ENCODE measurements at places on chromosomes 5 and 9.

GRCh38 chr9:117460743-117461142 is 45.9 kb upstream of the ASTN2 start:
- no peak for DNase-seq

- DNase-seq: no peak
Observed at GRCh38 chr9:121962421-121962820, 130.7 kb downstream of the TTLL11 start.

- DNase-seq: no peak
Observed at GRCh38 chr5:149060325-149060724, 2.5 kb downstream of the SH3TC2 start.

- DNase-seq: peak; percentile 4
Observed at GRCh38 chr9:96450613-96451528, 902 bp downstream of the HABP4 start.

DNA sequence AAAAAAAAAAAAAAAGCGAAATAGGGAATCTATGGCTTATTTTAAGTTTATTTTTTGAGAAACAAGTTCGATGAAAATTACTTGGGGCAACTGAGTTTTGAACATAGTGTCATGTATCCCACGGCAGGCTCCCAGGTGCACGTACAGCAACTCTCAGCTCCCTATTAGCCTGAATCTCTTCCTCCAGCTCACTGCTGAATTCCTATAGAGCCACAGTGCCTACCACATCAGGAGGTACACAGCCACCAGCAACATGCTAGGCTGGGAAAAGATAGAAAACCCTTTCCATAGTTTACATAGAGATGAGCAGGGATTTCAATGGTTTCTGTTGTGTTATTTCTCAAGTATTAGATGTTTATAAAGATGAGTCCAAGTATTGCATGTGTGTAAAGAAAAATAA is 115.9 kb upstream of the RGMB start:
- DNase-seq: no peak

- peak; percentile 5 for DNase-seq
Observed at GRCh38 chr9:87722393-87723088, 3.4 kb upstream of the CTSL start.

GRCh38 chr5:64790210-64790609 is 21.5 kb downstream of the CWC27 start:
- DNase-seq: peak; percentile 14

GRCh38 chr9:90502134-90502533 is 140.5 kb downstream of the DIRAS2 start:
- DNase-seq: no peak

- DNase-seq: peak; percentile 32
Observed at GRCh38 chr5:106454651-106455415, 1215.9 kb downstream of the EFNA5 start.

GRCh38 chr9:114266969-114267368 is 55.9 kb upstream of the ORM1 start:
- peak; percentile 53 for DNase-seq

- peak; percentile 27 for DNase-seq
Observed at GRCh38 chr9:37953206-37953774, 49.4 kb upstream of the SLC25A51 start.

DNA sequence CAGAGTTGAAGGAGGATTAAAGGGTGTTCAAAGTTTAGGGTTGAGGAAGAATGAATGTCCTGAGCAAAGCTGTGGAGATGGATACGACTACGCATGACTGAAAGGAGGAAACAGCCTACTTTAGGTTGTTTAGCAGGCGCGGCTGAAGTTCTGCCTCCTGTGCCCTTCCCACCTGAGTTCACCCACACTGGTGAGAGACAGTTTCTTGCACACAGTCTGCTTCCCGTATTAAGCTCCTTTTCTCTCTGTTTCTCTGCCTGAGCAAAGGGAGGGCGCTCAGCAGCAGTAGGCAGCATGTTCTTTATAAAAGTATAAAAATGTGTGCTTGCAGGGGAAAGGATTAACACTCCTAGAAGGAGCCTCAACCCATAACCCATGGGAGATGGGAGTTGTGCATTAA is 224.0 kb upstream of the SMARCA2 start:
- no peak for DNase-seq

- DNase-seq: no peak
Observed at GRCh38 chr5:74394528-74394915, 246.0 kb downstream of the ENC1 start.

DNA sequence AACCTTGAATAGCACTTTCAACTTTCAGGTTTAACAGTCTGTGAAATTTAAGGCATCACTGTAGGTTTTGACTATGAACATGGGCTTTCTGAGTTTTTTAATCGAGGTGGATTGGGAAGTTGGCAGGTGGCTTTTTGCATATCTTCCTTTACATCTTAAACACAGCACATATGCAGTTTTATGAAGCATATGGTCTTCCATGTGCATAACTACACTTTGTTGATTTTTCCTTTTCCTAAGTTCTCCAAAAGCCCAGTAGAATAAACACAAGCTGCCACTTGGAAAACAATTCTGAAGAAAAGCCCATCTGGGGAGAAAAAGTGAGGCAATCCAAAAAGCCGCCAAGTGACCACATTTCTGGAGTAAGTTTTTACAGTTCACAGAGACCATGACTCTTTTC is 236.5 kb upstream of the IL12B start:
- DNase-seq: no peak

DNA sequence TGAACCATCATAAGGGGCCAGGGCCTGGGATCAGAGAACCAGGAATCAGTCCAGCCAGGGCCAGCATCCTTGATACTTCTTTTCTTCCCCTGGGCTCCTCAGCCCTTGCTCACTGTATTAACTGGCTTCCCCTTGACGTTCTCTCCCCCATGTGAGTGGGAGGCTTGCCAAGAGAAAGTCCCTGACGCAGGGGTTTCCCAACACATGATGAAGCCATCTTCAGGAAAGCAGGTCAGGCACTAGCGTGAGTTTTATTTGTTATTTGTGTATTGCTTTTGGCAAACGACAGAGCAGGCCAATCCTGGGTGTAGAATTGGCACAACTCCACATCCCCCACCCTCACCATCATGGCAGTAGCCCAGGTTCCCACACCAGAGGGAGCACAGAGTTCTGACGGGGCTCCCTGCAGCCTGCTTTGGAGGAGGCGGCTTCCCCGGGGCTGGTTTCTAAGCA is 165.5 kb upstream of the NFIL3 start:
- DNase-seq: peak; percentile 34

All from fibroblast of skin of scalp (primary cell).